CD4-positive, alpha-beta T cell (primary cell): ENCODE measurements at places on chromosomes 4 and X.

DNA sequence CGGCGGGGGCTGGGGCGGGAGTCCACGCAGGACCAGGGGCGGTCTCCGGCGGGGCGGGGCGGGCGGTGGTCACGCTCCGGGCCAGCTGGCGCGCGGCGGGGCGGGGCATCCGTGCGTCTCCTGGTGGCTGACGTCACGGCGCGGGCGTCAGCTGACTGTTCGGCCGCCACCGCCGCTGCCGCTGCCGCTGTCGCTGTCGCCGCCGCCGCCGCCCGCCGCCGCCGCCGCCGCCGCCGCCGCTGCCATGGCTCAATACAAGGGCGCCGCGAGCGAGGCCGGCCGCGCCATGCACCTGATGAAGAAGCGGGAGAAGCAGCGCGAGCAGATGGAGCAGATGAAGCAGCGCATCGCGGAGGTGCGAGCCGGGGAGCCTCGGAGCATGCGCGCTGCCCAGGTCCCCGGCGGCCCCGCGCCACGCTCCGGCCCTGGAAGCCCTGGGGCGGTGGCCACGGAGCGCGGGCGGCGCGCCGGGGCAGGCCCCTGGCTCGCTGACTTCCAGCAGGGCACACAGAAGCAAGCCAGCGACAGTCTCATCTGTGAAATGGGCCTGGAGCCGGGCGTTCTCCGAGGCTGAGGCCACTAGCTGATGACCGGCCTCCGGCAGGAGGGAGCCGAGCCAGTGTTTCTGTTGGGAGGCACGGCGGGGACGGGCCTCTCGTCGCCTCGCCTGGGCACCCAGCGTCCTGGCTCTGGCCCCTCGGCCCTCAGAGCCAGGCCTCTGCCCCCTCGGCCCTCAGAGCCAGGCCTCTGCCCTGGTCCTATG, at the start of gene FAM50A:
Gene FAM50A (plus strand): TSS at position 150 of the 763 bp plus-strand sequence. CDS start 95 bp downstream, at position 245.
- H3K4me3 ChIP-seq: peak within 1 kb of the TSS; percentile 52
- peaks cover 37% of the 10 kb centered on the region for H3K36me3 ChIP-seq
- DNase-seq: peak; percentile 51

DNA sequence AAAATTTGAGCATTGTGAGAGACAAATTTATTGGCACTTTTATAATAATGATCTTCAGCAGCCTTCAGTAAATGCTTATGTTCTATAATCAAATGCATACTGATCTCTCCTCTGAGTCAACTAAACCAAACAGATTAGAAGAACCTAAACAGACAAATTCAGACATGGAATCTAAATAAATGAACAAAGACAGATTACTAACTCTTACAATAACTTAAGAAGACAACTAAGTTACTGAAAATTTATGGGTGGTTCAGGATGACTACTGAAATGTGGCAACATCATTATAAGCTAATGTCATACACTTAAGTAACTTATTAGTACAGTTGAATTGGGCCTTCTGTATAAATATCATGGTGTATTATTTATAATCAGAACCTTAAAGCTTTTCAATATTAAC, 127.3 kb downstream of the NEK1 start:
- peaks cover 2% of the 10 kb centered on the region for H3K36me3 ChIP-seq
- DNase-seq: no peak
- H3K27ac ChIP-seq: no peak overlapping the region
- H3K4me1 ChIP-seq: no peaks in the 10 kb centered on the region
- H3K27me3 ChIP-seq: no peaks in the 10 kb centered on the region

DNA sequence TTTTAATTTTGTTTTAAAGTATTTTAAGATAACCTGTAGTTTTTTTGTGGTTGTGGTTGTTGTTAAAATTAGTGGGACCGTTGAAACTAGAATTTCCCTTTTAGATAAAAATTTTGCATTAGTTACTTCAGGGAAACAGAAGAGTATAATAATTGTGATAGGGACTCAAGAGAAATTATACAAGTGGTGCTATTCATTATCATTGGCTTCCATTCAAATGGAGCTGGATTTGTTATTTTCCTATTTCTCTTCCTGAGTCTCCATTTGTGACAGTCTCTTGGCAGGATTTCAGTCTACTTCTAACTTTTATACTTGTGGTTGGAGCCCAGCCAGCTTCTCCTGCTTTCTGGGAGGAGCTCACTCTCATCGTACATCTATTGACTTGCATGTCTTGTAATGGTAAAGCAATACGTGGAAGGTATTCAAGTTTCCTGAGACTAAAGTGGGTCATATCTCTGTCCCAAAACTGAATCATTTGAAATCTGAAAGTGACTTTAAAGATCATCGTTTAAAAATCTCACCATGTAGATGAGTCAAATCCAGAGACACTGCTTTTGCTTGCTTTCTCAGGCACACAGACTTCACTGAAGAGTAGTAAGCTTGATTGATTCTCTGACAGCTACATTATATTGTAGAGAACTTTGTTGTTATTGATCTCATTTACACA, 155.8 kb downstream of the RPA4 start:
- no peaks in the 10 kb centered on the region for H3K4me1 ChIP-seq
- no peak for DNase-seq
- H3K27me3 ChIP-seq: no peaks in the 10 kb centered on the region

DNA sequence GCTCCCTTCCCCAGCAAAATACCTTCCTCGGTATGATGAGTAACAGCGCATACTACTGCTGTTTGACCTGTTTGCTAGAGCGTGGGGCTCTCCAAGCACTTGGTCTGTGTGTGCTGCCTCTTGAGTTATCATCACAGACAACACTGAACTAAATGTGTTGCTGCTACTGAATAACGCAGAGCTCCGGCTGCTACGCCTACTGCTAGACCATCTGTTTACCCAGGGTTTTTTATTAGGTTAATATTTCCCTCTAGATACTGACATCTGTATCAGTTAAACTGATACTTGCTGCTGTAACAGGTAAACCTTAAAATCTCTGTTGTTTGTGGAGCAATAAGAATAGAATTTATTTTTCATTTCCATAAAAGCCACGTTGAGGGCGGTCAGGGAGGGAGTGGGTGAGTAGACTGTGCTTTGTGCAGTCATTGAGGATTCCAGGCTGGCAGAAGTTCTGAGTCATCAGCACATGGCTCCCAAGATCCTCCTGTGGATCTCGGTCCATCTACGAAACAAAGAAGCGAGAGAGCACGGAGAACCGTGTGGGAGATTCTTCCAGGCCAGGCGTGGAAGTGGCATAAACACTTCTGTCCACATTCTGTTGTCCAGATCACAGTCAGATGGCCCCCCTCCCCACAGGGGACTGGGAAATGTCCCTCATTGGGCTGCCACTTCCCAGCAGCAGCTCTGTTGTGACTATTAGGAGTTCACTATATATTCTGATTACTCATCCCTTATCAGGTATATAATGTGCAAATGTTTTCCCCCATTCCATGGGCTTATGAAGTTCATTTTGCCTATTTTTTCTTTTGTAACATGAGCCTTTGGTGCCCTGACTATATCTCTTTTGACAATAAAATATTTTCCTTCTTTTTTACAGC, 14.1 kb downstream of the GRK4 start:
- no peaks in the 10 kb centered on the region for H3K36me3 ChIP-seq
- H3K4me1 ChIP-seq: peaks cover 2% of the 10 kb centered on the region
- peaks cover 8% of the 10 kb centered on the region for H3K27me3 ChIP-seq
- H3K27ac ChIP-seq: no peak overlapping the region
- H3K4me3 ChIP-seq: no peak overlapping the region

- no peaks in the 10 kb centered on the region for H3K4me1 ChIP-seq
- H3K36me3 ChIP-seq: no peaks in the 10 kb centered on the region
- H3K27me3 ChIP-seq: no peaks in the 10 kb centered on the region
- no peak overlapping the region for H3K4me3 ChIP-seq
- DNase-seq: no peak
Observed at GRCh38 chrX:103431316-103431715, 55.0 kb downstream of the BEX3 start.

DNA sequence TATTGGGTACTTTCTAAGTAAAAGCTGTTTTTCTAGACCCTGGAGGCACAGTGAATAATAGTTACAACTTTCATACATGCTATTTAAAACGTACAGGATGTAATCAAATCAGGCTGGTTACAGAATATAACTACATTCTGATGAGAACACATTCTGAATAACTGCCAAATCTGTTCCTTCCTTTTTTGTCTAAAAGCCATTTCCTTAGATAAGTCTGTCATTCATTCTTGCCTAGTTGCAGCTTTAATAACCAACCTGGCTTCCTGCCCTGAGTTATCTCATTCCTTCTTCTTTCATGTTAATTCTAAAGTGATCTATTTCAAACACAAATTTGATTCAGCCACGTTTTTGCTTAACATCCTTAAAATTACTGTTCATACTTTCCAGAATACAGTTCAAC, 189.7 kb upstream of the ITM2A start:
- no peak overlapping the region for H3K27ac ChIP-seq
- H3K4me3 ChIP-seq: no peak overlapping the region
- H3K4me1 ChIP-seq: no peaks in the 10 kb centered on the region
- DNase-seq: no peak
- H3K36me3 ChIP-seq: no peaks in the 10 kb centered on the region

- no peaks in the 10 kb centered on the region for H3K36me3 ChIP-seq
- peak overlapping the region; percentile 16 for H3K4me3 ChIP-seq
- H3K27me3 ChIP-seq: peaks cover 3% of the 10 kb centered on the region
- DNase-seq: no peak
Observed at GRCh38 chrX:132957211-132958090, 978 bp downstream of the HS6ST2 start.

- H3K36me3 ChIP-seq: peaks cover 36% of the 10 kb centered on the region
- H3K27ac ChIP-seq: no peak overlapping the region
- H3K27me3 ChIP-seq: no peaks in the 10 kb centered on the region
- H3K4me1 ChIP-seq: no peaks in the 10 kb centered on the region
Observed at GRCh38 chr4:150852216-150852615, 162.9 kb downstream of the LRBA start.

GRCh38 chr4:55354648-55355047, 8.6 kb downstream of the SRD5A3 start:
- H3K27ac ChIP-seq: no peak overlapping the region
- no peak for DNase-seq
- H3K27me3 ChIP-seq: no peaks in the 10 kb centered on the region
- H3K4me3 ChIP-seq: no peak overlapping the region
- H3K4me1 ChIP-seq: no peaks in the 10 kb centered on the region
- no peaks in the 10 kb centered on the region for H3K36me3 ChIP-seq

DNA sequence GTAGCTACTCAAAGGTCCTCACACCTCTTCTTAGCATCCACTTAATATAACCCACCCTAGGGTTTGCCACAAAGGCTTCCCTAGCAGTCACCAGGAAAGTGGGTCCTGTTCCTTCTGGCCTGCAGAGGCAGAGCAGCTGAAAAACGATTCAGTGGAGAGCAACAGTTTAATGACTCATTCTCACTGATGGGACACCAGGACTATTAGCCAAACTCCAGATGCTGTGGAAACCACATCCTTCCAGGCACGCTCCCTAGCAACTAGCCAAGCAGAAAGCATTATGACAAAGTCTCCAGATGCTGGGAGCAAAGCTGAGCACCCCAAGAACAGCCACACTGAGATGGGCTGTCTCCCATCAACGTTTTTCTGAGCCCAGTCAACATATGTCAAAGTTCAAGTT, 30.3 kb upstream of the UTP14A start:
- no peaks in the 10 kb centered on the region for H3K27me3 ChIP-seq
- H3K4me1 ChIP-seq: no peaks in the 10 kb centered on the region

GRCh38 chrX:150212672-150213480, 150.2 kb upstream of the MAMLD1 start:
- no peaks in the 10 kb centered on the region for H3K27me3 ChIP-seq
- H3K27ac ChIP-seq: no peak overlapping the region
- no peaks in the 10 kb centered on the region for H3K36me3 ChIP-seq
- no peaks in the 10 kb centered on the region for H3K4me1 ChIP-seq
- H3K4me3 ChIP-seq: no peak overlapping the region

DNA sequence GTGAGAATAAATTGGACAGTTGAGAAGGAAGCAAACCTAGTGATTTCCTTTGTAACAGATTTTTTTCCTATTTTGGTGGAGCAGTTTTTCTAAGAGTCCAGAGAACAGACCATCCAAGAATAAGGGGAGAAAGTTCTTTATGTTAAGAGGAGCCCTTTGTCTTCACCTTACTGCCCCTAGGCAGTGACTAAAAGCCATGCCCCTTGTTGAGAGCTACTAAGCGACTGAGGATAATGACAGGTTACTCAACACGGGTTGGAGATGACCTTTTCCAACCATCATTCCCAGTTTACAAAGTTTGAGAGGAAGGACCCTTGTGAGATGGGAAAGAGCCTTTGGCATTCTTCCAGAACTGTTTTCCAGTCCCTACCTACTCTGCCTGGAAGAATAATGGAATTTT, 3.2 kb downstream of the CCDC160 start:
- H3K4me1 ChIP-seq: peaks cover 7% of the 10 kb centered on the region
- no peaks in the 10 kb centered on the region for H3K36me3 ChIP-seq
- H3K4me3 ChIP-seq: no peak overlapping the region
- no peak for DNase-seq

GRCh38 chr4:2141762-2142451, 82.8 kb downstream of the NAT8L start:
- DNase-seq: no peak
- no peak overlapping the region for H3K27ac ChIP-seq
- H3K27me3 ChIP-seq: no peaks in the 10 kb centered on the region
- H3K4me1 ChIP-seq: peaks cover 9% of the 10 kb centered on the region
- H3K36me3 ChIP-seq: no peaks in the 10 kb centered on the region
- no peak overlapping the region for H3K4me3 ChIP-seq

GRCh38 chrX:117743469-117744251, 372.9 kb downstream of the KLHL13 start:
- no peaks in the 10 kb centered on the region for H3K27me3 ChIP-seq
- H3K4me3 ChIP-seq: no peak overlapping the region
- no peaks in the 10 kb centered on the region for H3K36me3 ChIP-seq
- no peak overlapping the region for H3K27ac ChIP-seq
- no peaks in the 10 kb centered on the region for H3K4me1 ChIP-seq
- DNase-seq: no peak

DNA sequence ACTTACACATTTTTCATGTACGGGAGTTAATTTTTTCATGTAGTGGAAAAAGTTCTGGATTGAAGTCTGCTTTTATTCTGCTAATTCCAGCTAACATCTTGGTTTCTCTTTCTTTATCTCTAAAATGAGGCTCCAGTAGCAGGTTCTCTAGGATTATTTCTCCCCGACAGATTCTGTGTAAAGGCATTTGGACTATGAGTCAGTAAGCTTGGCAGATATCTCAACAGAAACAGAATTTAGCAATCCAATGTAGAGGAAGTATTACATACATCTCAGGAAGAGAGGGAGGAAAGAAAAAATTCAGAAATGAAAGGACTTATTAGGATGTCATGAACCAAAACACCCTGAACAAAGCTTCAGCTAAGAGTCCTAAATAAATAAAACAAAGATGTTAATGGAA, 1682.3 kb upstream of the TENM3 start:
- H3K4me1 ChIP-seq: no peaks in the 10 kb centered on the region
- no peak overlapping the region for H3K27ac ChIP-seq
- H3K4me3 ChIP-seq: no peak overlapping the region
- no peak for DNase-seq

GRCh38 chrX:153485396-153486080, 9.2 kb upstream of the BGN start:
- H3K27me3 ChIP-seq: no peaks in the 10 kb centered on the region
- H3K36me3 ChIP-seq: no peaks in the 10 kb centered on the region
- no peak overlapping the region for H3K4me3 ChIP-seq
- no peaks in the 10 kb centered on the region for H3K4me1 ChIP-seq
- DNase-seq: no peak
- no peak overlapping the region for H3K27ac ChIP-seq
